ENCODE measurements at places on chromosomes 4 and X. TPM values are rescaled to one million over a fixed set of nuclear protein-coding genes. Genes with fewer than 3 reads are reported as not detected.
A peak's percentile ranks its signal among the peaks of the same experiment; 100 is the strongest.

DNA sequence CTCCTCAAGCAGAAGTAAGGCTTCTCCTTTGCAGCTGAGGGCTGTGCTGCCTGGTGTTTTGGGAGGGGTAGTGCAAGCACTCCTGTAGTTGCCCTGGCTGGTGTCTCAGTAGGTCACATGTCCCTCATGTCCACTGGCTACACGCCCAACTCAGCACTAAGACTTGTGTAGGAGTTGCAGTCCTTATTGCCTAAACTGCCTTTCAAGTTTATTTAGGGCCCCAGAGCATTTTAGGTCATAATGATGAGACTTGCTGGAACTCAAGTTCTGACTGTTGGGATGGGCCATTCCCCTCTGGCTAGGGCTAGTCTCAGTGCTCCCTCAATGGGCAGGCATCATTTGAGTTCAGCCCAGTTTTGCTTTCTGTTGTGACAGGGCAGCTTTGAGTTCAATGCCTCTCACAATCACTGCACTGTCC is 44.1 kb downstream of the PPM1K start:
- DNase-seq = no peak

- peak; percentile 1 for DNase-seq
Observed at GRCh38 chr4:92012899-92013867, 290.6 kb upstream of the GRID2 start.

DNA sequence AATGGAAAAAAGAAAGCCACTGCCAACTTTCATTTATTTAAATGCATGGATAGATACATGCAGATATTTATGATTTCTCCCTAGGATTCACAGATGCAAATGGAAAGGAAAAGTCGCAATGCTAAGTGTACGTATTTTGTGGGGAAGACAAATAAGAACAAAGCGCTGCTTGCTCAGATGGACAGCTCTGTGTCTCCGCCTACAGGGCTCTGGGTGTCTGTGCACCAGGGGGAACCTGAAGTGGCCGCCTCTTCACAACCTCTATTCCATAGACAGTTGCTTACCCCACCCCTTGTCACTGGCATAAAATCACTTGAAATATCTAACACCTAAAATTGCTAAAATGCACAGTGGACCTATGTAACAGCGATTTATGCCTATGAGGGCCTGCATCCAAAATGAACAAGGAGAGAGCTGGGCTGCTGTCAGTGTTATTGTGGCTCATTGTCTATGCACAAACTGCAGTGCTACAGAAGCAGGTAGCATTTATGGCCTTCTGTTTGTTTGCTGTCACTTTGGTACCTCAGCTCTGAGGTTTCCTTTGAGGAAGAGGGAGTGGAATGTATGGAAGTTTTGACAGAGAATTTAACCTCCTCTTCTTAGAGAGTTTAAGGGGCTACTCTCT is 58.6 kb upstream of the PAGE1 start:
- peak; percentile 44 for DNase-seq

GRCh38 chr4:19675172-19675811 is 576.4 kb upstream of the SLIT2 start:
- DNase-seq = peak; percentile 43

GRCh38 chr4:180861651-180862050 is 1381.6 kb upstream of the TENM3 start:
- no peak for DNase-seq

- no peak for DNase-seq
Observed at GRCh38 chr4:142933207-142933606, 87.1 kb upstream of the INPP4B start.

Gene PWWP3B
- total RNA-seq = 20.9 TPM

Gene MAGEA2B
- total RNA-seq = not detected

Gene GRPR
- total RNA-seq = 0.69 TPM

Gene ARHGEF38
- total RNA-seq = not detected
